Right cardiac atrium (tissue), 5 donors: ENCODE measurements at places on chromosomes 5 and 9.

DNA sequence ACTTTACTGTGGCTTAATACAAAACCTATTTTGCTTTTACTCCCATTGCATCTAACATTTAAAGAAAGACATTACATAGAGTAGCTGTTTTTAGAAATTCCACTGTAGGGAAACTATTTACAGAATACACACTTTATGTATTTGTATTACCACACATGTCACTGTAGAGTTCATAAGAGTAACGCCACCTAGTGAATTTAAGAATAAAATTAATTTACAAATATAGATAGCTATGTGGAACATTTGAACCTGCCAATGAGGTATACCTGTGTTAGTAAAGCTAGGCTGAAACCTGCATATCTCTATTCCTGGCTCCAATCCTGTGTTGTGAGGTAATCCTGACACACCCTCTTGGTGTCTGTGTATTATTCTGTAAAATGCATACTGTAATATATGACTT is 234.4 kb downstream of the MAST4 start:
- DNase-seq: no peak

GRCh38 chr5:160641405-160641804 is 210.6 kb downstream of the ATP10B start:
- DNase-seq: no peak

- DNase-seq: no peak
These were observed 1033.5 kb downstream of the EFNA5 start for GRCh38 chr5:106637275-106637674.

- DNase-seq: peak; percentile 78
These were observed 215.4 kb downstream of the GLIS3 start for GRCh38 chr9:4084435-4084818.

GRCh38 chr5:6248132-6248531 is 130.2 kb downstream of the MED10 start:
- no peak for DNase-seq

- no peak for DNase-seq
These were observed 713.9 kb downstream of the EFNA5 start for GRCh38 chr5:106956886-106957285.

DNA sequence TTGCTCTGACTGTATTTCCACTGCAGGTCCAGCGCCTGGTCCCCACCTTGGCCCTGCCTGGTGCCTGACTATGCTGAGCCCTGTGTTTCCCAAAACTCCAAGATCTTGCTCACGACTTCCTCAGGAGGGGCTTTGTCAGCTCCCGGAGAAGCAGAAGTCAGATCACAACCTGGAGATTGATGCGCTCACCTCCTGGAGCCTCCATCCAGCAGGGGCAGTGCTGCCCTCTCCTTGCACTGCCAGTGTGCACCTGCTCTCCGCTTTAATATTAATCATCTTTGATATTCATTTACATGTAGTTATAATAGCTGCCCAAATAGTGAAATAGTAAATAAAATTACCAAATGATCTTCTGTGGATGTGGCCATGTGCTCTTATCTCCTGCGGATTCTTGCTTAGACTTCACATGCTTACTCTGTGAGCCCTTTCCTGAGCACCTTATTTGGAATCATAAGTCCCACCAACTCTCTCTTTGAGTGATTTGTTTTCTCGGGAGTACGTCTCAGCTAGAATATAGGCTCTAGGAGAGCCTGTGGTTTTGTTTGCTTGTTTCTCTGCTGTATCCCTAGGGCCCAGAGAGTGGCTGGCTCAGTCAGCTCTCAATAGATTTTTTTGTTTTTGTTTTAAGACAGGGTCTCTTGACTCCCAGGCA is 17.4 kb downstream of the MAML1 start:
- DNase-seq: no peak
